ENCODE measurements at places on chromosomes 1 and 21.

DNA sequence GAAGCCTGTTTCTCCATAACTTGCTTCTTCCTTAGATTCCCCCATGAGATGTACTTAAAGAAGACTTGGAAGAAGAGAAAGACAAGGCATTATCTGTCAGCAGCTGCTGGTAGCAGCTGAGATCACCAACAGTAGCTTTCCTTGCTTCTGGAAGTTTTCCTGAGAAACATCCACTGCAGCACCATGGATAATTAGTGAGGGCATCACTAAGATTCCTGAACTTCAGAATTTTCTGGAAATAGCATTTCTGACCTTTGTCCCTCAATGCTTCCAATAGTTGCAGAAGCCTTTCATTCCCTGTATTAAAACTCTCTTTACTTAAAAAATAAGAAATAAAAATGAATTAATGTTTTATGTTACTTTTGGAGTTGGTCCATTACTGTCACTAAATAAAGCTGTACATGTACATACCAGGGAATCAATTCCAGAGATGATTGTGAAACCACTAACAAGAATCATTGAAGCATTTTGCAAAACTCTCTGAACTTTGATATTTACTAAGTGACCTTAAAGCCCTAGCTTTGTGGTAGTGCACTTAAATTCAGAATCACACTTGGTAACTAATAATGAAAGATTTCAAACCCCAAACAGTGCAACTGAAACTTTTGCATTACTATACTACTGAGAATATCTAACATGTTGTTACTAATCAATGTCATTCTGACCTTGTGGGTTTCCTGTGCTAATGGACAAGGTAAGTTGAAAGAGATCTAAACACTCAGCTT is at the start of gene CFHR4:
CFHR4 (plus strand) TSS at position 538 of the 725 bp plus-strand sequence; CDS start at position 637, 99 bp downstream.
- no peak for DNase-seq

DNA sequence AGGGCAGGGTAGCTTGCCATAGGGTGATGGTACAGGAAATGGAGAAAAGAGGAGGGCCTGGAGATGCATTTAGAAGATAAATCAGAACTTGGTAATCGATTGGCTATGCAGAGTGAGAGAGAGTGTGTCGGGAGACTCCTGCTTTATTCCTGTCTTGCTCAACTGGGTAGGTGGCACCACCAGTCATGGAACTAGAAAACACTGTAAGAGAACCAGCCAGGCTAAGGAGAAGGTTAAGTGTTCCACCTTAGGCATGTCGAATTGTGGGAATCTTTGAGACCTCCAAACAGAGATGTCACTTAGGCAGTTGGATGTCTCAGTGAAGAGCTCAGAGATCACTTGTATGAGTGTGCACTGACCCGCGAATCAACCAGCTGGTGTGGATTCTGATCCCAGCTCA is 28.7 kb upstream of the RD3 start:
- no peak for DNase-seq

DNA sequence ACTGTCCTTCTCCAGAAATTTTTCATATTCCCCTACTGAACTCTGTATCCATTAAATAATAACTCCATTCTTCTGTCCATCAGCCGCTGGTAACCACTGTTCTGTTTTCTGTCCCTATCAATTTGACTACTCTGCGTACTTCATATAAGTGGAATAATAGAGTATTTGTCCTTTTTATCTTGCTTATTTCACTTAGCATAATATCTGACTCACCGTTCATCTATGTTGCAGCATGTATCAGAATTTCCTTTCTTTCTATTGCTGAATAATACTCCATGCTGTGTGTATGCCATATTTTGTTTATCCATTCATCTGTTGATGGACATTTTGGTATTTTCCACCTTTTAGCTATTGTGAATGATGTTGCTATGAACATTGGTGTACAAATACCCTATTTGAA is 71.9 kb downstream of the CEP350 start:
- no peak for DNase-seq

DNA sequence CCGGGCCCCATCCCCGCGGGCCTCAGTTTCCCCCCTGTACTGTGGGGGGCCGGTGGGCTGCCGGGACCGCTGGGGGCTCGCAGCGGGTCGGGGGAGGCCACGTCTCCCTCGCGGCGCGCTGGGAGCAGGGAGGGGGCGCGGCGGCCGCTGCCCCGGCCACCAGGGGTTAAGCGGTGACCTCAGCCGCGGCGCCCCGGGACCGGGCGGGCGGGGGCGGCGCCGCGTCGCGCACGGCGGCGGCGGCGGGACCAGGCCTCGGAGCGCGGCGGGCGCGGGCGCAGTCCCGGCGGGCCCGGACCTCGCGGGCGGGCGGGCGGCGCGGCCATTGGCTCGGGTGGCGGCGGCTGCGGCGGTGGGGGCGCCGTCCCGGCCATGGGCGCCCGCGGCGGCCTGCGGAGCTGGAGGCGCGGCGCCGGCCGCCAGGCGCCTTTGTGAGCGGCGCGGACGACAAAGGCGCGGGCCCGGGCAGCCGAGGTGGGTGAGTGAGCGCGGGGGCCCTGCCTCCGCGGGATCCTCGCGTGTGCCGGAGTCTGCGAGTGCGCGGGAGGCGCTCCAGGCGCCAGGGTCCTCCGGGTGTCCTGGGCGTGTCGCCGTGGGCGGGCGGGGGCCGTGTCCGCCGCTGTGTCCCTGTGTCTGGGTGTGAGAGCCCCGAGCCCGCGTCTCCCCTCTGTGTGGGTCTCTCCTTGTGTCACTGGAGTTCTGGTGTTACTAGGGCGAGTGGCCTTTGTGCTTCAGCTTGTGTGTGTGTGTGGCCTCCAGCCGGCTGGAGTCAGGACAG is at the start of gene ARHGEF10L:
ARHGEF10L (plus strand) TSS at position 222 of the 778 bp plus-strand sequence. CDS start 40,898 bp downstream, outside the sequence.
- no peak for DNase-seq

DNA sequence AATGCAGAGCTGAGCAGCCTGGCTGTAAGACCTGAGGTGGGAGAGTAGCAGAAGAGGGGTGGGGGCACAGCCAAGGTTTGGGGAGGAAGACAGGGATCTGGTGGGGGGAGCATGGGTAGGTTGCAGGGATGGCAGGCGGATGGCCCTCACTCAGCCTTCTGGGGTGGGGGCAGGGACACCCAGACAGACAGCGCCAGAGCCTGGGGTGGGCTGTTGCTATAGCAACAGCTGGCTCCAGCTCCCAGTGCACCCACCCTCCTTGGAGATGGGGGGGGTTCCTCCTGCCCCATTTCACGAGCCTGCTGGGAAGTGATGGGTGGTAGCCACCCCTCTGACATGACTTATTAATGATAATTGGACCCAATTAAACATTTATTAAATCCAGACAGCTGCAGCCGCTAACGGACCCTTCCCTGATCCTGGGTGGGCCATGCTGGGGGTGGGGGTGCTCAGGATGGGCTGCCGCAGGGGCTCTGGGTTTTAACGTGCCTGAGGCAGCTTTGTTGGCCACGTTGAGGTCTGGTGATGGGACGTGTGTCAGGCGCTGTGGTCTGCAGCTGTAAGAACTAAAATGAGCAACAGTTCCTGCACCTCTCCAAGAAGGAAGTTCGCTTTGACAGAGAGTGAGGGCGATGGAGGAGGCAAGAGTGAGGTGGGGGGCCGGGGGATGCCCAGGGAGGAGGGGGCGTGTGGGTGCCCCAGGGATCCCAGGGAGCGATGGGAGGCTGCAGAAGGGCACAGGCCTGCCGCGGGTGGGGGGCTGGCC is 19.4 kb downstream of the AGRN start:
- no peak for DNase-seq

DNA sequence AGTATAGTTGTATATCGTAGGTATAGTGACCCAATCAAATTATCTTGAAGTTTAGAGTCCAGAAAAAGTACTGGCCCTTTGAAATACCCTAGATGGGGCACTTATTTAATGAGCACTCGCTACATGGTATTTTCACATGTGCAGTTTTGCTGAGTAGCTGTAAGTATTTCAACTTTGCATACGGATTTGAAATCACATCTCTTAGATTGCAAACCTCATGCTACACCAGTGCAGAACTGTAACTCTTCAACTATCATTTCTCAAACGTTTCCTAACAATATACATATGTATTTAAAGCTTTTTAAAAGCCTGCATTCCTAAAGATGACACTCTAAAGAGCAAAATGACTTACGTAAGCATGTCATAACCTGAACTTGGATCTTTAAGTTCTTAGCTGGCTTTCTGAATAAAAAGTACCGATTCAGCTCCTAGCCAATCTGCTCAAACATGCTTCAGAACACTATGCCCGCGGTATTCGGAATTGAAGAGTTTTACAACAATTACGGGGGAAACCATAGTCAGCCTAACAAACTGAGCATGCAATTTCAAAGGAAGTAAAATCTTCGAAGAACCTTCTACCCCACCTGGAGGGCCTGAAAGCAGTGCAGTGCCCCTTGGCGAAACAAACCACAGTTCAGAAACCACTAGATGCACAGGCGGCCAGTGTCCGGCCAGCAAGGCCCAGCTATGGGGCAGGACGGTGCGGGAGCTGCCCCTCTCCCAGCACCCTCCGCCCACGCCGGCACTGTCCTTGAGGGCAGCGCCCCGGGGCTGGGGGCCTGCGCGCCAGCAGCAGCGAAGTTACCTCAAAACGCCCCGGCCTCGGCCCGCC is 863 bp downstream of the FH start:
- DNase-seq = no peak

GRCh38 chr21:44755227-44755626 is 43.9 kb upstream of the TSPEAR start:
- no peak for DNase-seq
